Stimulated activated CD8-positive, alpha-beta memory T cell treated with anti-CD3 and anti-CD28 coated beads, Interleukin-15, amount 100 ng/mL, for 24 hours (primary cell): ENCODE measurements at places on chromosomes 13 and 19.

- DNase-seq, result no peak
Measured at GRCh38 chr13:89694451-89694850, 1653.0 kb upstream of the MIR17HG start.

- no peak for DNase-seq
Measured at GRCh38 chr19:58563034-58563573, 4.7 kb upstream of the UBE2M start.

GRCh38 chr13:51330791-51331190, 8.7 kb upstream of the SERPINE3 start:
- no peak for DNase-seq

DNA sequence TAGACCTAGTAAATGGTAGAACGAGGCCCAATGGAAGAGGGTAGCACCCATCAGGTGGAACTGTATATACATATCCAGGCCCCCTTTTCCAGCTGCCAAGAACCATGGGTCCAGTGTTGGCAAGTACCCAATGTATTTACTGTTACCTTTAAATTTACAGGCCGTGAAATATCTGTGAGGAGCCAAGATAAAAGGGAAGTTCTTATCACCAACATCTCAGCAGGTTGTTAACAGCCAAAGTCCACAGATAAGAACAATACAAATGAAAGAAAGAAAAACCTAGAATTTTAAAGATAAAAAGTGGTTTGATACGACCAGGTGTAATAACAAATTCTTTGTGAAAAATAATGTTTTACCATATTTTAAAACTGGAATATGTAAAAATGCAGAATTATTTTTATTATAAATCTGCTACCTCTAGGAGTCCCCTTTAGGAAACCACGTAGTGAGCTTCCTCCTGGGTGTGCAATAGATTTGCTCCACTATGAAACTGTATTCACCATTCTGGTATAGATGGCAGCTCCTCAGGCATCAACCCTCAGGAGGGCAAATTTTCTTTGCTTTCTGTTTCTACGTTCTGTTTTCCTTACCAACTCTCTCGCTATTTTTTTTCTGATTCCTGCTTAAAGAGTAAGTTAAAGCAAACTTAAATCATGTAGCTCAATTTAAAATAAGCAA, 292.2 kb upstream of the SLC10A2 start:
- DNase-seq, result no peak

GRCh38 chr13:67742478-67742877, 512.3 kb upstream of the PCDH9 start:
- no peak for DNase-seq

DNA sequence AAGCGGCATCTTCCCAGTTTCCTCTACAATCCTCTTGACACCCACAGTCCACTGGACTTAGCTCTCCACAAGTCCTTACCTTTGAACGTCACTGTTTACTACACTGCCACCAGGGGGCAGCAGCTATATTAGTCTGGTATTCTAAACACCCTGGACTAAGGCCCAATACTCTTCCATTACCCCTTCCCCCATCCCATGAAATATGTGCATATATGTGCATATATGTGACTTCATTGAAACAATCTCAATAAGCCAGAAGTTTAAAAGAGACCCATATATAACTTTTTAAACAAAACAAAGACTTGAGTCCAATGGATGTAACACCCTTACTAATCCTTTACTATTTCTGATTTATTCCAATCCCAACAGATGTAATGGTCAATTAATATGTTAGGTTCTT, 15.5 kb downstream of the GGACT start:
- DNase-seq, result peak; percentile 47

DNA sequence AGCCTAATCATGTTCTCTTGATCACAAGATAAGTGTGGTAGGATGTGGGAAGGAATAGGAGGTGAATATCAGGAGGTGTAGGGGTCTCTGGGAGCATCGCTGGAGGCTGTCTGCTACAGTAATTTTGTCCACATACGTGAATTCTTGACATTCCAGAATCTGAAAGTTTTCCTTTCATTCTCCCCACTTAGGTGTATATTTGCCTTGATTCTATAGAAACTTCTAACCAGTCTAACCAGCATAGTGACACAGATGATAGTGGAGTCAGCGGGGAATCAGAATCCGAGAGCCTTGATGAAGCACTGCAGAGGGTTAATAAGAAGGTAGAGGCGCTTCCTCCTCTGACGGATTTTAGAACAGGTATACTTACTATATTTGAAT, 106.4 kb downstream of the RNF17 start:
- DNase-seq, result no peak

- DNase-seq, result no peak
Measured at GRCh38 chr19:28705008-28705407, 507.9 kb downstream of the UQCRFS1 start.

GRCh38 chr19:50020481-50020880, 4.7 kb downstream of the VRK3 start:
- DNase-seq, result no peak

GRCh38 chr13:48961379-48961778, 14.3 kb upstream of the FNDC3A start:
- no peak for DNase-seq

- DNase-seq, result no peak
Measured at GRCh38 chr19:47824396-47824795, 2.7 kb downstream of the CRX start.

DNA sequence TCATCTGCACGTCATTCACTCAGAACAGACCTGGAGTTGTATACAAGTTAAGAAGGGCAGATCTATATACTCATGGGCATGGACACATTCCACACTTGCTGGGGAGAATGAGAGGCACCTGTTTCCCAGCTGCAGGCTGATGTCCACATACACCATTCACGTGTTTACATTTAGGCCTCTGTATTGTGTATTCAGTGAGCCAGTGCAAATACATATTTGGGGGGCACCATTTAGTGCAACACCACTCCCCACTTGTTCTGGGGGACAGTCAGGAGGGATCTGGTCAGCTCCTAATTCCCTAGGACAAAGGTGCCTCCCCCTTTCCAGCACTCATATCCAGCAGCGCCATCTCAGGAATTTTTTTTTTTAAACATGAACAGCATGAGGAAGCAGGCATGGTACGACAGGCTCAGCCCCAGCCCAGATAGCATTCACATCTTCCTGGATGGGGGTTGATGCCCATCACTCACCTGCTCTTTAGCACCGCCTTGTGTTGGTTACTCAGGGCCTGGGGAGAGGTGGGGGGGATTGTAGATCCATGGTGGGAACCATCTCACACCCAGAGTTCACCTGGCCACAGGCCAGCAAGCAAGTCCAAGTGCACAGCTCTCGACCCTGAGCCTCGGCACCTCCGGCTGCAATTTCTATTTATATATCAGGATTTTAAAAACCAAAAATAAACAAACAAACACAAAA, 56.9 kb upstream of the ZNF254 start:
- no peak for DNase-seq

DNA sequence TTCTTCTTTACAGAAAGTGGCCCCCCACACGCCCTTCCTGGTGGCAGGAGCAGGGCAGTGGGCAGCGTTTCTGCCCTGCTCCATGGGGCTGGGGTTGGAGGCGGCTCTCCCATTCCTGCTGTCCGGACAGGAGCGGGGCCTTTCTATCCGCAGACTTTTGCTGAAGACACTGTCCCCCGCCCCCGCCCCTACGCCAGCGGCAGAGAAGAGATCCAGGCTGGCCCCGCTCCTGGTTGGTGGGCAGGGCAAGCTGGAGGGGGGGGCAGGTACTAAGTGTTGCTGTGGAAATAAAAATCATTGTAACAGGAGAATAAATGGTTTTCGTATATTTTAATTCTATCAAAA, 81.7 kb downstream of the ZNF429 start:
- no peak for DNase-seq

GRCh38 chr13:46759846-46760245, 37.1 kb downstream of the ESD start:
- no peak for DNase-seq

DNA sequence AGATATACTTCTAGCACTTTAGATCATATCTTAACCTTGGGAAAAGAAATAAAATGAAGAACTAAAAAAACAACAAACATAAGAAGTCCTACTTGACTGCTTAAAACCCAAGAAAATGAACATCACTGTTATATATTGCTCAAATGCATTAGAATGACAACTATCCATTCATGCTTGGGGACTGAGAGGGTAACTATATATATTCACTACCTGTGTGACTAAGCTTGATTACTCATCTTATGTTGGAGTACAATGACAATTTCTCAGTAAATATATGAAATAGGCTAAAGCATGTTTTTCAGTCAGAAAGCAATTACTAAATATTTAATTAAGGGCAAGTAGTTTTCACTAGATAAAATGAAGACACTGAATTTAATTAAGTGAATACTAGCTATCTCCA, 40.1 kb downstream of the ZC3H13 start:
- no peak for DNase-seq

GRCh38 chr19:21084343-21084742, 2.3 kb downstream of the ZNF714 start:
- no peak for DNase-seq

DNA sequence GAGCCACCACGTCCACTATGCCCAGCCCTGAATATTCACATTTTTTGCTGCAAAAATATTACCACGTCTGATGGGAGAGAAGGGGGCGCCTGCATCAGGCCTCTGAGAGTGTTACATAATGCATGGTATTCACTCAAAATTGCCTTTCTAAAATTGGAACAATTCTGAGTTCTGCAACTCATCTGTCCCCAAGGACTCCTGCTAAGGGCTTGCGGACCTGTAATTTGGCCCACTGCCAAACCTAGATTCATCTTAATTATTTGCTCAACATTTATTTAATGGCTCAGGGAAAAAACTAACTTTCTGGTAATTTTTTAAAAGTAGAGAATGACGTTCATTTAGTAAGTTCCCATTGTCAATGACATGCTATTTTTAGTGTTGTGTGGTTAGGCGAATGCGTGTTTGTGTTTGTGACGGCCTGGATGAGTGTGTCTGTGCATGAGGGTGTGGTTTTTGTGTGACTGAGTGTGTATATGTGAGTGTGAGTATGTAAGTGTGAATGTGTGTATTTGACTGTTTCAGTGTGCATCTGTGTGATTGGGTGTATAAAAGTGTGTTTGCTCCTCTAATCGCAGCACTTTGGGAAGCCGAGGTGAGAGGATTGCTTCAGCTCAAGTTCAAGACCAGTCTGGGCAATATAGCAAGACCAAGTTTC, 8.8 kb downstream of the INAFM1 start:
- no peak for DNase-seq

- DNase-seq, result no peak
Measured at GRCh38 chr13:95267662-95268342, 33.4 kb downstream of the ABCC4 start.

DNA sequence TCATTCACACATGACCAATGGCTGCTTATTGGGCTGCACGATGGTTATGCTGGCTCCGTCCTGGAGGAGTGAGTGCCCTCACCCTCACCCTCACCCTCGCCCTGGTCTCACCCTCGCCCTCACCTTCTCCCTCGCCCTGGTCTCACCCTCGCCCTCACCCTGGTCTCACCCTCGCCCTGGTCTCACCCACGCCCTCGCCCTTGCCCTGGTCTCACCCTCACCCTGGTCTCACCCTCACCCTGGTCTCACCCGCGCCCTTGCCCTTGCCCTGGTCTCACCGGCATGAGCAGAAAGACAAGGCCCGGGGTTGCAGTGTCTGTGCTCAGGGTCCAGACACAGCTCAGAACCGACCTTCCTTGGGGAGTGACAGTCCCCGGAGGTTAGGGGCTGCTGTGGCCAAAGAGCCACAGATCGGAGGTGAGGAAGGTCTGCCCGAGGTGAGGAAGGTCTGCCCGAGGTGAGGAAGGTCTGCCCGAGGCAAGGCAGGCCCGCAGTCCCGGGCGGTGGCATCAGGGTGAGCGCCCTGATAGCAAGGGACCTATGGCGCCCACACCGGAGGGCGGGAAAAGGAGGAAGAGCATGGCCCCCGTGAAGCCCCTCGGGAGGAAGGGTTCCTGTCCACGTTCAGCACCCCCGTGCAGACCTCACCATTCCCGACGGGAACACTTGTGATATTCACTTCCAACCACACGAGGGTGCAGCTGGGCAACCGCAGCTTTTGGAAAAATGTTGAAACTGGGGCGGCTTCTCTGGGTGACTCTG, 65.6 kb downstream of the MCF2L start:
- DNase-seq, result no peak

GRCh38 chr13:100751826-100752225, 77.2 kb upstream of the TMTC4 start:
- no peak for DNase-seq

GRCh38 chr13:109870696-109871370, 84.5 kb upstream of the IRS2 start:
- no peak for DNase-seq

DNA sequence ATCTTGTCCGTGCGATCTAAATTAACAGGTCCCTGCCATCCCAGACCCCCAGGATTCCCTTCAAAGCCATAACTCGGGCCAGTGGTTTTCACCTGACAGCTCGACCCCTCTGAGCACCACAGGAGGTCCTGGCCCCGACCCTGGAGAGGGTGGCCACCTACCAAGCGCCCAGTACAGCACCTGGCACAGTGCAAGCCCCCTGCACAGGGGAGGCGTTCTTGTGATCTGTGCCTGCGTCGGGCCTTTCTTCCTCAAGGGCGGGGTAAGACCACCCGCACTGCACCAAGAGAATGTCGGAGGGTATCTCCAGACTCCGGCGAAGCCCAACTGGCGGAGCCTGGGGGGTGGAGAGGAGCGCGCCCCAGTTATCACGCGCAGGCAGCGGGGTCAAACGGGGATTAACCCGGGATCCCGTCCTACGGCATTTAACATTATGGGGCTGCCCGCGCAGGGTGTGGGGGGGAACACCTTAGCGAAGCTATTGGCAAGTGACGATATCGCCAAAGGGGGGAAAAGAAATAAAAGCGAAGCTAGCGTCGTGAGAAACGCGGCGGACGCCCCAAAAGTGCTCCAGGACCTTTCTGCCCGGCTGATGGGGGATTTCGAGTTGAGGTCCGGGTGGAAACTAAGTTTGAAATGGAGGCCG, 1.3 kb upstream of the HNRNPL start:
- no peak for DNase-seq

DNA sequence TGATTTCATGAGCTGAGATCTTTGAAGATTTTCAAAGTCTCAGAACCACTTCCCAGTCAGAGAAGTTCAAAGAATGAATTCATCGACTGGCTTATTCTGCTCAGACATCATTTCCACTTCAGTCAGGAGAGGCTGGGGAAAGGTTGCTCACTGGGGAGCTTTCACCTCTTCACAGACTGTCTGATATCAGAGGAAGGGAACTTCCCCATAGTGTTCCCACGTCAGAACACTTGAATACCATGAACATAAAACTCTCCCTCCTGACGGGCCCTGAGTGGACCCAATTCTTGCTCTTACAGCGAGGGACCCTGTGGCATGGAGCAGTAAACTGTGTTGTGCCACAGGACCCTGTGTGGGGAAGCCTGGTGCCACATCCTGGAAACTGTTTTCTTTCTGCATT, 492.6 kb downstream of the COG6 start:
- DNase-seq, result no peak

DNA sequence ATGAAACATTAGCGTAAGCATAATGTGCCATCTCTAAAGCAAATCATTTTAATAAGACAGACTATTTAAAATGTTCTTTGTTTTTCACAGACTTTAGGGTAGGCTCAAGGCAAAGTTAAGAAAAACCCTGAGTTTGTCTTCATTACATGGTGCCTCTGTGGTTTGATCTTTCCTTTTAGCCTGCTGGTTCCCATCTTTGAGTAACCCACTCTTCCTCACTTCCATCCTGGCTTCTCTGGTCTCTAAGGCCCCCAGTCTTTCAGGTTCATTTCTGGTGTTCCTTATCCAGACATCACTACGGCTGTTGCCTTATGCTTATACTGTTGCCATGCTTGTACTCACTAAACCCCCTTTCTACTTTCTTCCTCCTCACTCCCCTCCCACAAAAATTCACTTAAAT, 38.4 kb downstream of the DACH1 start:
- DNase-seq, result no peak
